ENCODE measurements at places on chromosomes 11 and 22. TPM values are rescaled to one million over a fixed set of nuclear protein-coding genes. Genes with fewer than 3 reads are reported as not detected.

The SSH3 gene
- total RNA-seq = 86.9 TPM

The KCNK4 gene
- total RNA-seq = not detected

DNA sequence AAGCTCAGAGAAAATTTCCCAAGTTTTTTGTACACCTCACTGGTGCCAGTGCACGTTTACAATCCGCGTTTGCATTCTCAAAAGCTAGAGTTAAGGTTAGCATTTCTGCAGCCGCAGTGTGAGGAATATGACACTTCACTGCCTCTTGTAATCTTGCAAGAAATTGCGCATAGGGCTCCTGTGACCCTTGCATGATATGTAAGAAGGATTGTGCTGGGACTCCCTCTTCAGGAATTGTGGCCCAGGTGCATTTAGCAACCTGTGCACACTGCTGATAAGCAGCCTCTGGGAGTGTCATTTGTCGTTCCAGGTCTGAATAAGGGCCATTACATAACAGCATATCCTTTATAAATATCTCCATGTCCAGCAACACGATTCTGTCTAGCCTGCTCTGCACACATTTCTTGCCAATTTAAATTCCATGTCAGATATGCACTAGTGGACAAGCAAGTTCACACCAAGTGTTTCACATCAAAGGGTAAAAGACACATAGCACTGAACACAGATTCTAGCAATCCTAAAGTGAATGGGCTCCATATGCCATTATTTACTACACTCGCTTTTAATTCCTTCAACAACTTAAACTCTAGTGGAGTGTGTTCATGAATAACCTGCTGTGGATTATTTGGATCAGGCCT, 69.2 kb upstream of the INCENP start:
- peak; percentile 42 for DNase-seq

The TOMT gene
- total RNA-seq = not detected

- DNase-seq = no peak
Observed at GRCh38 chr11:65767406-65767805, 13.4 kb downstream of the AP5B1 start.

The AIP gene
- 34.5 TPM for total RNA-seq

DNA sequence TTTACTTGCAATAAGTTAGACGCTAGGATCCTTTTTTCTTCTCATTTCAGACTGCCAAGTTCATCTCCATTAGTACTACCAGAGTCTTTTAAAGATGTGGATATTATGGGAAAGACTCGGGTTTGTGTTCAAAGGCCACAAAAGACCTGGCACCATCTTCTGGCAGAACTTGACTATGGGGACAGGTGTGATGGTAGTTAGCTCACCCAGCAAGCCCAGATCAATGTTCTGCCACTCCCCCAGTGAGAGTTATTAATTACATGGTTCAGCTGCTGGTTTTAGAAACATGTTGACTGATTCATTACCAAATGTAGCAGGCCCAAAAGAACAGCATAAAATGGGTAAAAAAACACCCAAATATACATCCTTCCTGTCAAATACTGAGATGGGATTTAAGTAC, 333.5 kb upstream of the PITPNB start:
- DNase-seq = no peak

The MUC2 gene
- total RNA-seq = not detected

The CRYBB3 gene
- not detected for total RNA-seq

The PKDREJ gene
- total RNA-seq = not detected

The TMEM123 gene
- 111 TPM for total RNA-seq

- DNase-seq = peak; percentile 67
Observed at GRCh38 chr11:79413268-79413667, 27.6 kb downstream of the TENM4 start.

The CDC42EP2 gene
- 6.8 TPM for total RNA-seq

- no peak for DNase-seq
Observed at GRCh38 chr11:14904745-14905103, 12.7 kb upstream of the CYP2R1 start.

The TMEM151A gene
- total RNA-seq = 0.26 TPM

GRCh38 chr11:123624974-123625373, 29.4 kb downstream of the SCN3B start:
- no peak for DNase-seq

The SYT13 gene
- total RNA-seq = not detected

DNA sequence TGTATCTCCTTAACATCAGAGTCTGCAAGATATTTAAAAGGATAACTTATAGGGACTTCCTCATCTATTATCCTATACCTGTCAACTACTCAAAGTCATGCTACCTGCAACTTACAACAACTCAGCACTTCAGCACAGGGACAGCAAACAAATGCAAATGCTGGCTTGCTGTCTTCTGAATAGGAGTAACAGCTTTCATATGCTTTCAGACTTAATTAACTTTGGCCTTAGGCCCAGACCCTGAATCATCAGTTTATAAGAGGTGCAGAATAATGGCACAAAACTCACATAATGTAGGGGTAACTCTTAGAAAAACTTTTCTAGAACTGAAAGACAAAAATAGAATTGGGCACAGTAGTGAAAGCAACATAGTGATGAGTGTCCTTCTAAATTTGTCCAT, 953.4 kb downstream of the DLG2 start:
- DNase-seq = no peak

The PLA2G3 gene
- not detected for total RNA-seq

The ACP2 gene
- total RNA-seq = 34.2 TPM

DNA sequence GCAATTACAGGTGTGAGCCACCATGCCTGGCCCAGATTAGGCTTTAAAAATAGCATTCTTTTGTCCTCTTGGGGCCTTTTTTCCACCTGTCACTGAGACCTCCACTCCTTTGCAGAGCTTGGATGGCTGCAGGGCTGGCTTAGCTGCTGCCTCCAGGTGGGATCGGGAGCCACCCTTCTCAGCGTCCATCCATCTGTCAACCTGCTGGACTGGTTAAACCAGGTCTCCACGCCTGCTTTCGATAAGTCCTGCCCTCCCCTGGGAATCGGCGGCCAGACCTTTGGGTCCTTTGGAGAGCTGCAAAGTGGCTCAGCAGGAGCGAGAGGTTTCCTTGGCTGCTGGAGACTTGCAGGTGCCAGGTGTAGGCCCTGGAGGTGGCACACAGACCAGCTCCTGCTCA, 23.4 kb upstream of the GRAMD4 start:
- peak; percentile 65 for DNase-seq
